Renal cortical epithelial cell (primary cell): ENCODE measurements at places on chromosomes 2 and 18.

GRCh38 chr2:125085904-125086303 lies 1060.8 kb downstream of the CNTNAP5 start:
- DNase-seq: no peak

- no peak for DNase-seq
Observed at GRCh38 chr2:40274270-40274669, 177.6 kb downstream of the SLC8A1 start.

DNA sequence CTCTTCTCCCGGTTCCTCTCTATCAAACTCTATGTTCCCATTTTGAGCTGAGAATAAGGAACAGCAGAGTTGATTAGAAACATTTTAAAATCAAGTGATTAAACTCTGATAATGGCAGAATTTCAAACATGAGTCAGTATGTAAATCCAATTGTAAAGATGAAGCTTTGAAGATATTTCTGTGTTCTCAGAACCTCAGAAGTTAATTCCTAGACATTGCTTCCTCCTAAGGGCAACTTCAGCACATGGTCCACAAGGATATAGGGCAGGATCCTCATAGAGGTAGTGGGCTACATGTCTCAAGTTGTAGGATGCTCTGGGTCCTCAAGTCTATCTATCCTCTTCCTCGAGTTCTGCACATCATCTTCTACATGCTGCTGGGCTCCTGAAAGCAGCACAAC lies 46.3 kb downstream of the QPCT start:
- DNase-seq: no peak

- no peak for DNase-seq
Observed at GRCh38 chr2:109117780-109118179, 11.2 kb upstream of the SH3RF3 start.

GRCh38 chr2:161676902-161677496 lies 52.8 kb downstream of the SLC4A10 start:
- DNase-seq: no peak

DNA sequence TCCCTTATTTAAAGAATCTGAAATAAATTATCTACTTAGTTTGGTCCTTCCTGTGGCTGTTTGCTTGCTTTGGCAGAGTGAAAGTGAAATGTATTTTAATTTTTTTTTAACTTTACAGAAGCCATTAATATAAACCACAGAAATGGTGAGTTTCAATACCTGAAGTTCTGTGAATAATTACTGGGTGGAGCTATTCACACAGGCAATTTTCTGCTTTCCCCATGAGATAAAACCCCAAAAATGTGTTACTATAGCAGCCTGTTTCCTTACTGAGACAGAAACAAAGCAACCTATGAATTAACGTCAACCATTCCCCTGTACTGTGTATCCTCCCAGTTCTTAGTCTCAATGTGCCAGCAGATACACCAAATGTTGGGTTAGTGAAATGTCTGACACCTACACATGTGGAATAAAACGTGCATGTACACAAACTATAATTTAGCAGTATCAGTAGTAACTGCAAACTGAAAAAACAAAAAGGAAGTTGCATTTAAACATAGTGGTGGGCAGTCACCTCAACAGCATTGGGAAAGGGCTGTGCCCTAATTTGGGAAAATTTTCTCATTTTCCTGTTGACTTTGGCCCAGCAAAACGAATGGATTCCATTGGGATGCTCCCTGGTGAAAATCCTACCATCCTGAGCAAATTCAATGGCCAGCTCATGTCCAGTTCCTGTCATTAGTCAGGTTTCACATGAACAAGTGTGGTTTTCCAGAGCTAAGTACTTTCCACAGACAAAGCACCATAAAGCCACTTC lies 73.1 kb upstream of the RMDN2 start:
- DNase-seq: no peak

DNA sequence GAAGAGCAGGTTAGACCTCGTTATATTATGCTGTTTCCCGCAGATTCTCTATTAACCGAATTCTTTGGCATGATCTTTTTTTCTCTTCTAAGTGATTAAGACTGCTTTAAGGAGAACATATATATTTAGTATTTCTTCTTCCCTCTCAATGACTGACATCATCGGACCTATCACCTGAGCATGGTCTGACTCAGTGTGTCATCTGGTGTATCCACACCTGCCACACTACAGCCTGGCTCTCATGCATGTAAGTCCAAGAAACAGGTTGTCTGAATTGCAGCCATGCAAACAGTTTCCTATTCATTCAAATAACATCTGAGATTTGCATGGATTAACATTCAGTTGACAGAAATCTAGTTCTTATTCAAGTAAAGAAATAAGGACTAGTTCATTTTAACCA lies 55.1 kb upstream of the CWC22 start:
- DNase-seq: no peak

- peak; percentile 91 for DNase-seq
Observed at GRCh38 chr18:6917072-6917471, 187.6 kb downstream of the ARHGAP28 start.

- no peak for DNase-seq
Observed at GRCh38 chr2:109429567-109430328, 184.0 kb downstream of the SEPTIN10 start.

DNA sequence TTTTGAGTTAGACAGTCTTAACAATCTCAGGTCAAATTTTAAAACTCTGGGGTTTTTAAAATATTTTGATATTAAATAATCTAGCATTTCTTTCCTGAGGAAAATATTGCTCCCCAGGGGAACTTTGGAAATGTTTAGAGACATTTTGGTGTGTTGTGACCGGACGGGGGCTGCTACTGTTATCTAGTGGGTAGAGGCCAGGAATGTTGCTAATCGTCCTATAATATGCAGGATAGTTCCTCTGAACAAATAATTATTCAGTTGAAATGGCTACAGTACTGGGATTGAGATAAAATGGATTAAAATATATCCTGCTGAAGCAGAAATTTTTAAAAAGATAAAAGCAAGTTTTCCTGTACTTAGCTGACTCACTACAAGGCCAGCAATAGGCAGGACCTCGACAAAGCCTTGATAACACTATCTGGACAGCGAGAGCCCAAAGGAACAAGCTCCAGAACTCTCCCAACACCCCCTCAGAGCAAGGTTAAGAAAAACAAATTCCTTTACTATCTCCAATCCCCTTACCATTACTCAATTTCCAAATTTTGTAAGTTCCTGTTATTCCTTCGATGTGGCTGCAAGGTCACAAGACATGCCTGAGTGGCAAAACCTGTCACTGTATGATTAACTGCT lies 1407.4 kb downstream of the SUCLG1 start:
- DNase-seq: no peak

DNA sequence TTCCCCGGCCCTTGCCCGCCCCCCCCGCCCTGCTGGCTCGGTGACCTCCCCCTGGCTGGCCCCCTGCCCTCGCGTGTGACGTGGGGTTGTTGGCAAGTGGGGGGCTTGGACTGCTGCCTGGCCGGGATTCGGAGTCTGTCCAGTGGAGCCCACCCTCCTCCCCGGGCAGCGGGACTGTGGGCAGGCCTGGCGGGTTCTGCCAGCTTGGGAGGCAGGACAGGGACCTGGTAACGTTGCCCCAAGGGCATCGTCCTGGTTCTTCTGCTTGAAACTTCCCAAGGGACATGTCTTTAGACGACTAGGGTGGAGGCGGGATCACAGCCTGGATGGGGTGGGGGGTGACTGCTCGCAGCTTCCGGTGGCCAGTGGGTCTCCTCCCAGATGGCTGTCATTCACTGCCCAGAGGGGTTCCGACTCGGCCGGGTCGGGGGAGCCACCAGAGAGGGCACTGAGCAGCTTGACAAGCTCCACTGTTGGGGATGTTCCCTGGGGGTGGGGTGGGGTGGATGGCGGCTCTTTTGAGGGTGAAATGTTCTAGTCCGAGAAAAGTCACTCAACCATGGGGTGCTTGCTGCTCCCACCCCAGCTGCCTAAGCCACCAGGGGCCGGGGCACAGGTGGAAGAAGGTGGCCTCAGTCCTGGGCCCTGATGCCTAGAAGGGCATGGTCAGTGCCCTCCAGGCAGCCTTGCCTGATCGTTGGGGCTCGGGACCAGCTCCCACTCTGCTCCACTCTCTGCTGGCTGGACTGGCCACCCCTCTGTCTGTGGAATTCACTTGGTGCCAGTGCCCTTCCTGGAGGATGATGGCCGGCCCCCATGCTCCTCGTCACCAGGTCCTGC lies 4.3 kb upstream of the HS6ST1 start:
- no peak for DNase-seq

DNA sequence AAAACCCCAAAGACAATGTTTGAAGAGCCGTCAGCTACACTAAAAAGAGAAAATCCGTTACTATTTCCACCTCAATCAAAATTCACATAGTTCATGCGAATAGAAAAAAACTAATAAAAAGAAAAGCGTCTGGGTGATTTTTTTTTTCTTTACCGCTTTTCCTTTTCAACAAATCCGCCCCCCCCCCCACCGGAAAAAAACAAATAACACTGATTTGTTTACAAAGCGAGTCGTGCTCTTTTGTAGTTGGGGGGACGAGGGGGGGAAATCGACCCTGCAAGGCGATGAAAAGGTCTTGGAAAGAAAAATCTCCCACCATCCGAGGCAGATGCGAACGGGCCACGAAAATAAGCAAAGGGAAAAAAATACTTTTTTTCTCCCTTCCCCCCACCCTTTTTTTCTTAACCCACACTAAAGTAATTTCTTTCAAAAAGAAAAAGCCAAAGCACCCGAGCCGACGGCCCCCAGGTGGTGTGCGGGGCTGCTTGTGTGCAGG lies 638 bp downstream of the ZNF521 start:
- no peak for DNase-seq

DNA sequence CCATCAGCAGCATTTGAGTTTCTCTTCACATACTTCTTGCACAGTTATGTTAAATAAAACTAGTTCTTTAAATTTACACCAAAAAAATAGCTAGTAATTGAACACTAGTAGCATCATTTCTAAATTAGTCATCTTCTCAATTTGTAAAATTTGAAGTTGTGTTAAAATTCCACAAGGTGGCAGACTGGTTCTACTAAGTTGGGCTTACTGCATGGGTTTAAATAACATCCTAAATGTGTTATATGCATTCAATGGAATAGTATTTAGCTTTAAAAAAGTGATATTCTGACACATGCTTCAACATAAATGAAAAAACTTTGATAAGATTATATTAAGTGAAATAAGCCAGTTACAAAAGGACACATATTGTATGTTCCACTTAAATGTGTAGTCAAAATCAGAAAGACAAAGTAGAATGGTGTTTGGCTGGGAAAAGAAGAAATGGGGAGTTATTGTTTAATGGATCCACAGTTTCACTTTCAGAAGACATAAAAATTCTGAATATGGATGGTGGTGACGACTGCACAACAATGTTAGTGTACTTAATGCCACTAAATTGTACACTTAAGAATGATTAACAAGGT lies 28.7 kb upstream of the RPRD1A start:
- DNase-seq: peak; percentile 80

DNA sequence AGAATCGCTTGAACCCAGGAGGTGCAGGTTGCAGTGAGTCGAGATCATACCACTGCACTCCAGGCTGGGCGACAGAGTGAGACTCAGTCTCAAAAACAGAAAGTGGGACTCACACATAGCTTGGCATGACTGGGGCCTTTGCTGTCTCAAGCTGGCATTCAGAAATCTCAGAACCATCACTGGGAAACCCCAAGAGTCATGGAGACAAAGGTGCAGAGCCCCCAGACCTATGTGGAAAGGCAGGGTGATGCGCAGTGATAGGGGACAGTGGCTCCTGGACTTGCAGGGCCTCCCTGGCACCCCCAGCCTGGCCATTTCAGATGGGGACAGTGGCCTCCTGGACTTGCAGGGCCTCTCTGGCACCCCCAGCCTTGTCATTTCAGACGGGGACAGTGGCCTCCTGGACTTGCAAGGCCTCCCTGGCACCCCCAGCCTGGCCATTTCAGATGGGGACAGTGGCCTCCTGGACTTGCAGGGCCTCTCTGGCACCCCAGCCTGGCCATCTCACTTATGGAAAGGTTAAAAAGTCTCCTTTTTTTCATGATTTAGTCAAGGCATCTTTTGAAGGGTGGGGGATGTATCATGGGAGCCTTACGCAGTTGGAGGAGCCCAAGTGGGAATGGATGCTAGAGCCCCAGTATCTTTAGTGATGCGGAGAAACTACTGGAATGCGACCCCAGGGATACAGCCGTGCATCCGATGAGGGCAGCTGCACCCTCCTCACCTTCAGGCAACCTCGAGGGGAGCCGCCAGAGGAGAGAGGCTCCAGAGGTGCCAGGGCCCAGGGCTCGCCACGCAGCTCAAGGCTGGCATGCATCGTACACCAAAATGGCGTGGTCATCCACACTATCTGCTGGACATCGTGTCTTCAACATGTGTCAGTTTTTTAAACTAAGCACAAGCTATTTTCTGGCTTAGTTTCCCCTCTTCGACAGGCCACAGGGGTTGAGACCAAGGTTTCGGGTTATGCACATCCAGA lies 30.5 kb downstream of the ZNF516 start:
- no peak for DNase-seq

GRCh38 chr2:231259104-231259503 lies 60.7 kb downstream of the ARMC9 start:
- no peak for DNase-seq

DNA sequence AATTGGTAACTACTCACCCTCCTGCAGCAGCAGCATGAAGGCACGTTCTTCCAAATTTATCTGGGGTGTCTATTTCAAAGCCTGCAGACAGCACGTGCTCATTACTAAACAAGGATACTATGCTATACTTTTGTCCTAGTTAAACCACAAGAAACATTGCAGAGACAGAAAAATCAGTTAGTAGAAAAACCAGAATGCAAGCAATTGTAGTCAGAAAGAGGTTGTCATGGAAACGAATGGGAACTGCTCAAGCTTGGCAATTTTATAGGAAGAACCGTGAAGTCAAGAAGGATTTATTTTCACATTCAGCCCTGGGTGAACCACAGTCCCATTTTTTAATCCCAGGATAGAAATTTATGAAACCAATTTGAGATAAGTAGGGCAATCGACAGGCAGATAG lies 162.2 kb upstream of the PGAP1 start:
- peak; percentile 87 for DNase-seq

DNA sequence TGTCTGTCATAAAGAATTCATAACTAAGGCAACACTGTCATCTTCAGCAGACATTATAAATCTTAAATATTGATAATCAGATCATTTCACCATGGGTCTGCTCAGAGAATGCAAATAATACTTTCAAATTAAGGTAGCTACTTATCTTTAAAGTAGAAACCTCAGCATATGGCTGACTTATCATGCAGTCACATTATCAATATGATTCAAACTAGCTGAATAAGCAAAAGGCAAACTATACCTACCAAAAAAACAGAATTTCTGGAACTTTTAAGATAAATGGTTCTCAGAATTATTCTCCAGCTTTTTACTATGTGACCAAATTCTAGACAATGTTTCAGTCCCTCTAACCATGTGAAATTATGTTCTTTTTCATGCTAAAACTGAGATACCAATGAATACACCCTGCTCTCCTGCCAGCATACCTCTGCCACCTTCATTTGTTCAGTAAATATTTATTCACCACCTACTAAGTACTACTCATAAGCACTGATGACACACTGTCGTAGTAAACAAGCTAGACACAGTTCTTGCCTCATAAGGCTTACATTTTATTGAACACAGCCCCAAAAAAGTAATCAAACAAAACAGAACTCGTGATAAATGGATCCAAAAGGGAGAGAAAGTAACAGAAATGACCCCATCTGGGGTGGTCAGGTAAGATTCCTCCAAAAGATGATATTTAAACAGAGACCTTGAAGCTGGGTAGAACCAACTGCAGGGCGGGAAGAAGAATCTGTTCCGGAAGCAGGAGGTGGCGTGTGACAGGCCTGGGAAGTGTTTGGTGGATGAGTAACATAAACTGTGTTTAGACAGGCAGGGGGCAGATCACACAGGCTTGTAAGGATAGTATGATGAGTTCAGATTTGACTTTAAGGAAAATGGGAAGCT lies 17.7 kb downstream of the SPIRE1 start:
- DNase-seq: peak; percentile 76
